ENCODE measurements at places on chromosomes 12 and 14. TPM values are rescaled to one million over a fixed set of nuclear protein-coding genes. Genes with fewer than 3 reads are reported as not detected.

DNA sequence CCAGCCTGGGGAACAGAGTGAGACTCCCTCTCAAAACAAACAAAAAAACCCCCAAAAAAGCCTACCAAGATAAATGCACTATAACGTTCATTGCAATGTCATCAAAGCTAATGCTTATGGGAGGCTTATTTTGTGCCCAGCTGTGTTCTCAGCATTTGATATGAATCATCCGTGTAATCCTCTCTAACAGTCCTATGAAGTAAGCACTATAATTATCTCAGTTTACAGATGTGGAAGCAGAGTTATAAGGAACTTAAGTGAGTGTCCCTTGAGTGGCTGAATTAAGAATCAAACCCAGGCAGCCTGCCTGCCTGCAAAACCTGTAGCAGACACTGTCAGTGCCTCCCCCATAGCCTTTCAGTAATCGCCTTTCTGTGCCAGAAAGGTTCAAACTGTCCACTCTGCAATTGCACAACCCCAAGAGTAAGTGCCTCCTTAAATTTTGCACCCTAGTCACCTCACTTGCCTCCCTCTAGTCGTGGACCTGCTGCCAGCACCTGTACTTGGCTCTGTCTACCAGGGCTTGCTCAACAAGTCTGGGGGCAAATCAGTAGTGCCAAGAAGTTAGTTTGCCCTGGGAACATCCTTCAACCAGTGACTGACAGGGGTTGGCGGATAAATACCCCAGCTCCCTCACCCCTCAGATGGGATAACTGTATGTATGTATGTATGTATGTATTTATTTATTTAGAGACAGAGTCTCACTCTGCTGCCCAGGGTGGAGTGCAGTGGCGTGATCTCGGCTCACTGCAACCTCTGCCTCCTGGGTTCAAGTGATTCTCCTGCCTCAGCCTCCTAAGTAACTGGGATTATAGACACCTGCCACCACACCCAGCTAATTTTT is 23.8 kb upstream of the PPP1CC start:
- no peak for DNase-seq

GRCh38 chr14:104897330-104898194 is 27.1 kb upstream of the PLD4 start:
- DNase-seq: no peak

DNA sequence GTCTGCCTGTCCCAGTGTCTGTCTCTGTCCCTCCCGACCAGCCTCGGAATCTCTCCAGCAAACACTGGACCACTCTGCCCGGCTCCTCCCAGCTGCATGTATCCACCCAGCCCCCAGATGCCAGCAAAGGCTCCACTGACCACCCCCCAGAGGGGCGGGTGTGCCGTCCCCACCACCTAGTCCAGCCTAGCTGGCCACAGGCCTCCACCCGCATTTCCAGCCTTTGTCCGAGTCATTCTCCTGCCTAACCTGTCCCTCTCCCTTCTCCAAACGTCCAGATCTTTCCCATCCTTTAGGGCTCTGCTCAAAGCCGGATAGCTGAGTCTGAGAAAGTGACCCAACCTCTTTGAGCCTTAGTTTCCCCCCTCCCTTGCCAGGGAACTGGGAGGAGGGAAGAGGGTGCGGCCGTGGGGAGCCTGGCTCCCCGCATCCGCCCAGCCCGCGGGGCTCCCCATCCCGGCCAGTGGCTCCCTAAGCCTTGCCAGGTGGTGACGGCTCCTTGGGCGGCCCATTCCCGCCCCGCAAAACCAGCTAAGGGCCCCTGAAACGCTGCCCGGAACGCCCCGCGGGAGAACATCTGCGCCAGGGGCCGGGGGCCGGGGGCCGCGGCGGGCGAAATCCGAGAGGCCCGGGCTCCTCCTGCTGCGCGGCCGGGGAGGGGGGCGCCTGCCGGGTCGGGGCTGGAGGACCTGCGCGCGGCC is 34.6 kb upstream of the ANKRD9 start:
- DNase-seq: no peak

- DNase-seq: peak; percentile 51
Measured at GRCh38 chr14:77123381-77124325, 17.9 kb downstream of the ZDHHC22 start.

- peak; percentile 18 for DNase-seq
Measured at GRCh38 chr12:105204916-105205315, 31.1 kb downstream of the APPL2 start.

GRCh38 chr12:84604551-84604950 is 308.0 kb downstream of the SLC6A15 start:
- no peak for DNase-seq

DNA sequence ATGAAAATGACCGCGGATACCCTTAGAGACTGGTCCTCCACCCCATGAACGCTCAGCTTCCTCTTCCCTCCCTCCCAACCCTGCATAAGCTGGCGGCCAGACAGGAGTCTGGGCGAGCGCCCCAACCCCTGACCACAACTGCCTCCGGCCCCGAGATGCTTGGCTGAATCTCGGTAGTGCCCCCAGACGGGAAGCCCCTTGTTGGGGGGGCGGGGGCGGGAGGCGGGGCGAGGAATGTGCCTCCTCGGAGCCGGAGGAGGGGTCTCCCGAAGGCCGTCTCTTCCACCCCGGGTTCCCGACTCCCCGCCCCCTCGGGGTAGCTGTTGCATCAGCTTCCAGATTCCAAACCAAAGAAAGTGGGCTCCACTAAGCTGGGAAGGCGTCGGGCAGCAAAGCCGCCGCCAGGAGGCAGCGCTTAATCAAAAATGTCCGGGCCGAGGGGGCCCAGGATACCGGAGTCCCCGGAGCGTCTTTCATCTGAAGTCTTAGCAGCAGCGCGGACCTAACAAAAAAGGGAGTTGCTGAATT is 7.1 kb upstream of the MRPL52 start:
- peak; percentile 75 for DNase-seq

GRCh38 chr12:125221602-125222001 is 156.4 kb downstream of the AACS start:
- no peak for DNase-seq

GRCh38 chr12:94458877-94459727 is 565 bp downstream of the CEP83 start:
- DNase-seq: no peak

DNA sequence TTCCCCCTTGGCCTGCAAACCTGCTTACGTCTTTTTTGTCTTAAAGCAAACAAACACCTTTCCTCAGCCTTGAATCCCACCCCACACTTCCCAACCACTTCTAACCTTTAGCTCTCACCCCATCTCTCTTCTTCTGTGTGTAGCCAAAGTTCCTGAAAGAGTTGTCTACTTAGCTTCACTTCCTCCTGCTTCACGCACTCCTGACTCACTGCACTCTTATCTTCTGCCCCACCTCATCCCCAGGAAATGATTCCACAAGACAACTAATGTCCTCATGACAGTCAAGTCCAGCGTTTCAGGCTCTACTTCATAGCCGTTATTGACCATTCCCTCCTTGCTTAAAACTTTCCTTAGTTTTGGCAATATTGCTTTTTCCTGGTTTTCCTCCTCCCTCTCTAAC is 22.4 kb downstream of the EIF2B2 start:
- DNase-seq: no peak

DNA sequence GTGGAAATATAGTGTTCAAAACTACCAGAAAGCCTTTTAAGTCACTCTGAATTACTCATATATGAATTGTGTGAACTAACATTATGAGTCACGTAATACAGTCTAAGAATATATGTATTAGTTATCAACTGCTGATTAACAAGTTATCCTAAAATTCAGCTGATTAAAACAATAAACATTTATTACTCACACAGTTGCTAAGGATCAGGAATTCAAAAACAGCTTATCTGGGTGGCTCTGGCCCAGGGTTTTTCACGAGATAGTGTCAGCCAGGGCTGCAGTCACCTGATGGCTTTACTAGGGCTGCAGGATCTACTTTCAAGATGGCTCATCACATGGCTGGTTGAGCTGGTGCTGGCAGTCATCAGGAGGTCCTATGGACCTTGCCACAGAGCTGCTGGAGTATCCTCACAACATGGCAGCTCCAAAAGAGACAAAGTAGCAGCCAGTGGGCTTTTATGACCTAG is 36.5 kb downstream of the CORO1C start:
- peak; percentile 28 for DNase-seq

- no peak for DNase-seq
Measured at GRCh38 chr12:110809149-110809548, 37.6 kb upstream of the CCDC63 start.

DNA sequence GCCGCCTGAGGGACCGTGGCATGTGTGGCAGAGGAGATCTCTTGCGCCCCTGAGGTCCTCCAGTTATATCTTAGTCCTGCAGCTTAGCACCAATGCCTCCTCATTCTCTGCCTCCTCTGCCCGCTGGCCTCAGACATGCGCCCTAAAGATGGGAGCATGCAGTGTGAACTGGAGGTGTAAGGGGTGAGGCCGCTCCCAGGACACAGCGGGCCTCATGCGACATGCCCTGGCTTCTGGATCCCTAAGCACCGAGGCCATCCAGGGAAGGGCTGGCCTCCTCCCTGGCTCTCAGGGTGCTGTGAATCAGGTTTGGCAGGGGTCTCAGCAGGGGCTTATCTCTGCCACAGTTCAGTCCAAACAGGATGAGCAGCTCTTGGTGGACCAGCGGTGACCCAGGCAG is 86.9 kb downstream of the CACNA1C start:
- DNase-seq: no peak

- DNase-seq: peak; percentile 50
Measured at GRCh38 chr14:21268617-21269251, 508 bp downstream of the HNRNPC start.

GRCh38 chr14:106318700-106319099 is 792.3 kb downstream of the TMEM121 start:
- peak; percentile 81 for DNase-seq

- DNase-seq: no peak
Measured at GRCh38 chr12:62947364-62947763, 12.4 kb upstream of the PPM1H start.

DNA sequence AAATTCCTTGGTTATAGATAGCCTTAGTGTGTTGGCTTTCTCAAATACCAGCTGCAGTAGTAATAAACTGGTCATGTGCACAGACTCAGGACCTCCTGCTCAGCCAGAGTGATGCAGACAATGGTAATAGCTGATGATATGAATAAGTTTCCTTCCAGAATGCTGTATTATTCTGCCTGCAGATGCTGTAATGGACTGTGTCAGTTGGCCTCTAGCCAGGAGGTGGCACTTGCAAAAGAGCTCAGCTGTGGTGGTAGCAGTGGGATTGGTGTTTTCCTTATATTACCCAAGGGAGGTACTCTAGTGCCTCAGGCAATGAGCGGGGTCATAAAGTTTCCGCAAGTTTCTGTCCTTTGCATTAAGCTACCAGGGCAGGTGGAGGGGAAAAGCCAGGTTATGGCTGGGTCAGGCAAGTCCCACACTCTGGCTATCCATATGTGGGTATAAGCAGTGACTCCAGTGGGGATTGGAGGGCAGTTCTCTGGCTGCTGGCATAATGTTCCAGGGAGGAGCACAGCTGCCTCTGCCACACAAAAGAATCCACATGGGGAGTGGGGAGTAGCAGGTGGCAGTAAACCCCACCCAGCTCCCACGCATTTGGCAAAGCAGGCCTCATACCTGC is 14.0 kb upstream of the MUCL1 start:
- DNase-seq: no peak

GRCh38 chr12:9391815-9392214 is 183.6 kb upstream of the PZP start:
- no peak for DNase-seq

DNA sequence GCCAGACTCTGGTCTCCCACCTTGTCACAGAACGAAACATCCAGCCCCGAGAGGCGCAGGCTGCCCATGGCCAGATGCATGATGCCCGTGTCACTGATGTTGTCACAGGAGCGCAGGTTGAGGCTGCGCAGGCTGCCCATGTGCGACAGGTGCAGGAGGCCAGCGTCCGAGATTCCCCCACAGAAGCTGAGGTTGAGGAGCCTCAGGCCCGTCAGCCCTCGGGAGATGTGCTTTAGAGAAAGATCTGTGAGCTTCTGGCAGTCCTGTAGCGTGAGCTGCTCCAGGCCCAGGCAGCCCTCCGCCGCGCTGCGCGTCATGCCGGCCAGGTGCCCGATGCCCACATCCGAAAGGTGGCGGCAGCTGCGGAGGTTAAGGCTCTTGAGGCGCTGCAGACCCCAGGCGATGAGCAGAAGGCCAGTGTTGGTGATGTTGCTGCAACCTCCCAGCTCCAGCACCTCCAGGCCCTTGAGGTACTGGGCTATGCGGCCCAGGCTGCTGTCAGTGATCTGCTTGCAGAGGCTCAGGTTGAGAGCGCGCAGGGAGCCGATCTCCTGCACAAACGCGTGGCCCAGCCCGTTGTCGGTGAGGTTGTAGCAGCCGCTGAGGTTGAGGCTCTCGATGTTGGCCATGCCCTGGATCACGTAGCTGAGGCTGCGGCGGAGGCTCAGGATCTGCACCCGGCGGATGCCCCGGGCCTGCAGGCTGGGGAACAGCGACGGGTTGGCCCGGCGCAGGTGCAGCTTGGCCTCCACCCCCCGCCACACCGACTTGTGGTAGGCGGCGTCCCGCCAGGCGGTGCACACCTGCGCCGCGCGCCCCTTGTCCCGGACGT is 991 bp downstream of the FBXL14 start:
- DNase-seq: peak; percentile 53

GRCh38 chr14:105853089-105853906 is 326.9 kb downstream of the TMEM121 start:
- DNase-seq: no peak

- peak; percentile 37 for DNase-seq
Measured at GRCh38 chr12:88142610-88142991, 494 bp downstream of the TMTC3 start.

DNA sequence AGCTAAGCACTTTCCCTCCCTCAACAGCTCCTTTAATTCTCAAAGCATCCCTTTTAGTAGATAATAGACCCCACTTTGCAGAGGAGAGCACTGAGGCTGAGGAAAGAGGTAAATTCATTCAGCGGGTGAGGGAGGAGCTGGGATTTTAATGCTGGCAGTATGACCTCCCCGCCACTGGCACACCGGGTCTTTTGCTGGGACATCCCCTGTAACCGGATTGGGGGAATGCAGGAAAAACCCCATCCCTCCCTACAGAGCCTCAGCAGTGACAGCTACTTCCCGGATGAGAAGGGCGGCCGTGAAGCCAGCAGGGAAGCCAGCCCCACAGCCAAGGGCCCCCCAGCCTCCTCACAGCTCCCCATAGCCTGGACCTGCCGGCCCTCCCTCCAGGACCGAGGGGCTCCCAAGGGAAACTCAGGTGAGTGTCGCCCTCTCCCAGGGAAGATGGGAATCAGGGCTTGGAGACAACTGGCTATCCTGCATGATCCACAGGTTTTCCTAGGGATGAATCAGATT is 12.1 kb downstream of the ZBTB39 start:
- no peak for DNase-seq

- no peak for DNase-seq
Measured at GRCh38 chr14:100885196-100885595, 18.3 kb downstream of the RTL1 start.

- no peak for DNase-seq
Measured at GRCh38 chr14:40413136-40413535, 980.9 kb upstream of the FBXO33 start.

- DNase-seq: no peak
Measured at GRCh38 chr14:103653805-103654204, 24.8 kb downstream of the KLC1 start.

NOC4L gene
- total RNA-seq: 27.1 TPM

FOXM1 gene
- 74.6 TPM for total RNA-seq

PLEK2 gene
- 2.2 TPM for total RNA-seq

PAX9 gene
- not detected for total RNA-seq

CPNE6 gene
- total RNA-seq: not detected

SIX6 gene
- total RNA-seq: not detected

SLC25A47 gene
- not detected for total RNA-seq

MYH6 gene
- not detected for total RNA-seq

GALNT9 gene
- 1.2 TPM for total RNA-seq

MYO1H gene
- not detected for total RNA-seq

BICDL1 gene
- 128 TPM for total RNA-seq

KRT73 gene
- total RNA-seq: 1.4 TPM

ACOT4 gene
- total RNA-seq: 1.7 TPM

SDS gene
- not detected for total RNA-seq

Data from activated naive CD4-positive, alpha-beta T cell treated with anti-CD3 and anti-CD28 coated beads for 36 hours (primary cell).